Effector CD8-positive, alpha-beta T cell (primary cell): ENCODE measurements at places on chromosomes 7 and 10.

DNA sequence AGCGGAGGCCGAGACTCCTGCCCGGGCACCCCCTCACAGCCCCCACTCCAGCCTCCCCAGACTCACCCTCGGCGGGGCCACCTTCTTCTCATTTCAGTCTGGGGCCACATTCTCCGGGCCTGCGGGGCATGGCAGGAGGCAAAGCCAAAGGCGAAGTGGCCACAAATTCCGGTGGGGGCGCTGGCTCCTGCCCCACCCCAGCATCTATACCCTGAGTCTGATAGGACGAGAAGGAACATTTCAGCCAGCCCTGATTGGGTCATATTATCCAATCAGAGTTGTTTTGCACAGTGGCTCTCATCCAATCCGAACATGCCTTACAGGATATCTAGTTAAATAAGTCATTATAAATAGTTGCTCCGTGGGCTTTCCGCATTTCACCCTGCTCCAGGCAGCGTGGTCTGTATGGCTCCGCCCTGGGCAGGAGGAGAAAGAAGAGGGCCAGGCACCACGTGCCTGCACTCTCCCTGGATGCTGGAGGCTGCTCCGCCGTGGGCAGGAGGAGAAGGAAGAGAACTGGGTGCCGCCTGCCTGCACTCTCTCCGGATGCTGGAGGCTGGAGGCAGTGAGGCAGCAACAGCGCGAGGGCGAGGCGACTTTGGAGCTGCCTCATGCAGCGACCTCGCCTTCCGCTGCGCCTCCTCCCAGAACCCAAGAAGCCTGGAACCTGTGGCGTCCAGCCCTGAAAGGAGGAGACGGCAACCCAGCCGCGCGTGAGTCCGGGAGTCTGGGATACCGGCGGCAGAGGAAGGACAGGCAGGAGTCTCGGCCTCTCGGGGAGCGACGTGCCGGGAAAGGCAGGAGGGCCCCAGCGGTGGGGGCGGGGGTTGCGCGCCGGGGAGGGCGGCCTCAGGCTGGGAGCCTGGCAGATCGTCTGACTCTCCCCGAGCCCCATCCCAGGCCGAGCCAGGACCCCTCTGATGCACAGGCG, 162.9 kb downstream of the ZNF33B start:
- no peak for DNase-seq

GRCh38 chr7:2261611-2262010, 19.6 kb downstream of the NUDT1 start:
- no peak for DNase-seq

GRCh38 chr7:19491821-19492452, 216.9 kb downstream of the POLR1F start:
- no peak for DNase-seq

DNA sequence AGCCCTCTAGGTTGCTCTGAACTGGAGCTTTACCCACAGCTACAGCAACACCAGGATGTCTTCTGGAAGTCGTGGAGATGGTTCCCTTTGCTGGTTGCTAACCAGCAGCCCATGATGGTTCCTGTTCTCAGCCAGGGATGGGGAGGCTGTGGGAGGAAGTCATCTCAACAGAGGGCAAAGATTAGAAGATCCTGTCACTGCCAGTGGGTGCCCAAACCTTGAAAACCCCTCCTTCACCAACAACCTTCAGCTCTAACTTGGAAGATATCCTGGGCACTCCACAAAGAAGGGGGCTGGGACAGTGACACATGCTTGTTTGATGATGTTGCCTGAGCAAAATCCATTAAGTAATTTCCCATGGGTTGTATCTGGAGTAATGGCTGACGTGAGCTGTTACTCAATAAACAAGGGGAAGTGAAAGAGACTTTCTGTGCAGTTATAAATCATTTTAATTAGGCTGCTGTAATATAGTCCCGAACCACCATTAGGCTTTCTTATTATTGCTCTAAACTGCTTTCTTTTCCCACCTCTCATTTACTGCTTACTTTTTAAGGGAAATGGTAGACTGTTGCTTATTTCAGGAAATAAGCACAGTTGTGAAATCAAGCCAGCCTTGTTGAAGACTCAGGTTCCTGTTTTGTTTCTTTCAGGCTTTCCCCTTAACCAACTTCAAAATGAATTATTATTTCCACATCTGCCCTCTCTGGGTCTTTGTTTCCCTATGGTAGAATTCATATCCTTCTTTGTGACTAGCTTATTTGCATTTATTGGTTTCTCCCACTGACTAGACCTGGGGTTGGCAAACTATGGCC, 124.8 kb downstream of the PPP1R17 start:
- no peak for DNase-seq

DNA sequence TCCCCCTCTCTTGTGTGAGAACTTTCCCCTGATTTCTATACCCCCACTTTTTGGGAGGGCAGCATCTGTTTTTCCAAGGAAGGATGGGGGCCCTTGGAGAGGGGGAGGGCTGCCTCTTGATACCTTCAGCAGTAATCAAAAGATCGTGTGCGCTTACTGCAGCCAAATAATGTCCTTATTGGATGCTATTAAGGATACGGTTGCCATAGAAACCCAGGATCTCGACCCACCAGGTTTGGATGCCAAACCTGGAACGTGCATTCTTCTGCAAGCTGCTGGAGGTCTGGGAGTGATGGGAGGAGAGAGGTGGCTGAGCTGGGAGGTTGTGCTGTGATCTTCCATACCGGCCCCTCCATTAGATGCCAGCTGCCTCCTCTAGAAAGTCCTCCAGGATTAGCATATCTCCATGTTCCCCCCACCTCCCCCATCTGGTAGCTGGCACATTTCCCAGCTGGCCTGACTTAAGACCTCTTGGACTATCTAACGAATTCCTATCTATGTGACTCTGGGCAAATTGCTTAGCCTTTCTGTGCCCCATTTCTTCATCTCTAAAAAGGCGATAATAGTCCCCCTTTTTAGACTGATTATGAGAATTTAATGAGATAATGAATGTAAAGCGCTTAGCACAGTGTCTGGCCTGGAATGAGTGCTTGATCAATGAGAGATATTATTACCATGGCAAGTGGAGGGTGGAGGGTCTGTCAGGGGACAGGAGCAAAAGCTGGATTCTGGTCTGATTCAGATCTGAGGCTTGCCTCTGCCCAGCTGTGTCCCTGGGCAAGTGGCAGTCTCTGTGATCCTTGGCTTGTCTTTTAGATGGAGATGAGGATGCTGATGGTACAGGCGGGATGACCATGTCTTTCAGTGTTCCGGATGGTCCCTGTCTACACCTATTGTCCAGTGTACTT, 78.5 kb upstream of the PCBD1 start:
- no peak for DNase-seq

DNA sequence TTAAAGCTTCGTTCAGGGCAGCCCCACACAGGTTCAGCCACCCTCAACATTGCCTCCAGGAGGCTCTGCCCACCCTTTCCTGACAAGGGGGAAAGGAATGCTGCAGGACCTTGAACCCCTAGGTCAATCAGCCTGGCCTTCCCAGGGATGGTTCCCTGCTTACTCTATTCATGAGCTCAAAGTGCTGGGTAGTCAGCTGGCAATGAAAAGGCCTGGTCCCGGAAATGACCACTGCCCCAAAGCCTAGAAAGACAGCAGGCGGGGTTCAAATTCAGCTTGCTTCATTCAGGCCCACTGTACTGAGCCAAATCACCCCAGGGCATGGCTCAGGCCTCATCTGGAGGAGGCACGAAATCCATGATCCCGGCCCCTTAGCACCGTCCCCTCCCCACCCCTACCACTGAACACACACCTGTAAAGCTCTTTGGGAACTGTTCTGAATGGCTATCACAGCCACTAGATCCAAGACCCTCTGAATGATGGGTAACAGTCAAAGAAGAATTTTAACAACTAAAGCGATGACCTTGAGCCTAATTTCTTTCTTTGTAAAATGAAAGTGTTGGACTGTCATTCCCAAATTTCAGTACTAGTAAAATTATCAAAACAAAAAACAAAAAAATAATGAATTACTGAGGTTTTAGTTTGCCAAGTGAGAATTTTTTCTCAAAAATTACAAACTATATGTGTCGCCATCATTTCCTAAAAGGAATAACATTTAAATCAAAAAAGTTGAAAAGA, 1.0 kb downstream of the URGCP start:
- DNase-seq, result no peak

DNA sequence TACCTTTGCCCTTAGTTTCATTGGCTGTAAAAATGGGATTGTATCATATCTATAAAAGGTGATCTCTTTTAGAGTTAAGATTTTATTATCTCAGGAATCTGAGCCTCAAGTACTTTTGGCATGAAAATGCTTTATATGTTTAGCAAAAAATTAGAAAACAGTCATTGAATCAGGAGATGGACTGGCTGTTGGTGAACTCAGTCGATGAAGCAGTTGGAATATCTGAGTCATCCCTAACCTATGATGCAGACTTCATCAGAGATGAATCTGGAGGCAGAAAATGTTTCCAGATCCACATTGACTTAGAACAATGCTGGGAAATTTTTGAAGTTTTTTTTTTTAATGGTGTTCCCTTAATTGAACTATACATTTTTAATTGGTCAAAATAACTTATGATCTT, 228.5 kb downstream of the SLC25A13 start:
- DNase-seq, result no peak

GRCh38 chr10:131450216-131450765, 138.8 kb upstream of the TCERG1L start:
- DNase-seq, result no peak

GRCh38 chr7:101315336-101315735, 6.3 kb downstream of the IFT22 start:
- DNase-seq, result peak; percentile 5

DNA sequence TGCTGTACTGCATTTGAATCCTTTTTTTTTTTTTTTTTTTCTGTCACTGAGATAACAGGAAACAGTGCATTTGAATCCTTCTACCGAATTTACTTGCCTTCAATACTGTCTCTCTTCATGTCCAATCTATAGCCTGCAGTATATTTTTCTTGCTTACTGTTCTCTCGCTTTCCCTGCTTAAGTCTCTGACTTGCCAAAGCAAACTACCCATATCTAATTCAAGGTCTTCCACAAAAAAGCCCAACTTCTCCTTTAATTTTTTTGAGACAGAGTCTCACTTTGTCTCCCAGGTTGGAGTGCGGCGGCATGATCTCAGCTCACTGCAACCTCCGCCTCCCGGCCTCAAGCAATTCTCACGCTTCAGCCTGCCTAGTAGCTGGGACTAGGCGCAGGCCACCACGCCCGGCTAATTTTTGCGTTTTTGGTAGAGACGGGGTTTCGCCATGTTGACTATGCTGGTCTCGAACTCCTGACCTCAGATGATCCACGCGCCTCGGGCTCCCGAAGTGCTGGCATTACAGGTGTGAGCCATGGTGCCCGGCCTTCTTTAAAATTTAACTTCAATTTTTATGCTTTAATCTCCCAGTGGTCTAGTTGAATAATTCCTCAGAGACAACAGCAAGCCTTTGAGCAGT, 882 bp downstream of the PDCD11 start:
- DNase-seq, result no peak

- DNase-seq, result no peak
Observed at GRCh38 chr7:134420424-134421125, 38.3 kb downstream of the AKR1B1 start.

DNA sequence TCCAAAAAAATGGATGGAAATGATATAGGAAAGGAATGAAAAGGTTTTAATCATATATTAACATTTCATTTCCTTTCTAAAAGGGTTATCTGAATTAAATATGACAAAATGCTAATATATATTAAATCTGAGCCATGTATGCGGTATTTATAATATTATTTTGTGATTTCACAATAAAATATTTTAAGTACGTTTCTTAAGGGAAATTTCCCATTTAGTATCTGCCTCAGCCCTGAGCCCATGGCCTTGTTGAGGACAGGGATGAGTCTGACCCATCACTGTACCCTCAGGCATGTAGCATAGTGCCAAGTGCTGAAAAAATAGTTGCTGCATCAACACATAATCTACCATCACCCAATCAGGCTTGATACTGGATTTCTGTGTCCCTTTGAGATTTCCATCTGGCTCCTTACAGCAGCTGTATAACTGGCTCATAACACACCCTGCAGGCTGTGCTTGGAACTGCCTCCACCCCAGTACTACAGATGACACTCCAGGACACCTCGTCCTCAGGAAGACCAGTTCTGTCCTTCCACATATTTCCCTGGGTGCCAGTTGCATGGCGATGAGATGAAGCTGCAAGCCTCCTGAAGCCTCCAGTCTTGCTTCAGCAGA, 59.4 kb upstream of the ASAH2 start:
- no peak for DNase-seq

DNA sequence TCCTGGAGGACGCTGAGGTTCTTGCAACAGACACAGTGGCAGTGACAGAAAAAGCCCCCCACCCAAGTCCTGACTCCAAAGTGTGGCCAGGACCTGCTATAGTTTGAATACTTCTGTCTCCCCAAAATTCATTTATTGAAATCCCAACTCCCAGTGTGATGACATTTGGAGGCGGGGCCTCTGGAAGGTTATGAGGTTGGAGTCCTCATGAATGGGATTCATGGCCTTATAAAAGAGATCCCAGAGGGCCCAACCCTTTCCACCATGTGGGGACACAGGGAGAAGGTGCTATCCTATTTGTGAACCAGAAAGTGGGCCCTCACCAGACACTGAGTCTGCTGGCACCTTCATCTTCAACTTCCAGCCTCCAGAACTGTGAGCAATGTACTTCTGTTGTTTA, 18.3 kb downstream of the ANXA11 start:
- DNase-seq, result no peak

- no peak for DNase-seq
Observed at GRCh38 chr7:82481499-82482097, 38.0 kb upstream of the CACNA2D1 start.

DNA sequence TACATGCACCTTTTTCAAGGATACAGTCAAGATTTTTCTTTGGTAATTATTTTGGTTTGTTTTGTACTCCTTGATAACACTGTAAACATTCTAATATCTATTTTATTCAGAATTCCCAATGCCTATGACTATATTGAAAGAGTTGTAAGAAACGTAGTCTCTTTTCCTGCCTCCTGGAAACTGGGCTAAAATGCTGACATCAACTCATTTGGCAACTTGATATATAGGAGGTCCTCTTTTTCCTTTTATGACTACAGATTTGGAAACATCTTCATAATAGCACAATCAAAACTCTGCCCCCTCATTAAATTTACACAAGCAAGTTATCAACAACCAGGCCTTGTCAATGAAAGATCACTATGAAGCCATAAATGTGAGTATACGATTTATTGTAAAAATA, 422.3 kb upstream of the PCDH15 start:
- no peak for DNase-seq
